GM19239 (cell line): ENCODE measurements at places on chromosomes 11 and 22.

DNA sequence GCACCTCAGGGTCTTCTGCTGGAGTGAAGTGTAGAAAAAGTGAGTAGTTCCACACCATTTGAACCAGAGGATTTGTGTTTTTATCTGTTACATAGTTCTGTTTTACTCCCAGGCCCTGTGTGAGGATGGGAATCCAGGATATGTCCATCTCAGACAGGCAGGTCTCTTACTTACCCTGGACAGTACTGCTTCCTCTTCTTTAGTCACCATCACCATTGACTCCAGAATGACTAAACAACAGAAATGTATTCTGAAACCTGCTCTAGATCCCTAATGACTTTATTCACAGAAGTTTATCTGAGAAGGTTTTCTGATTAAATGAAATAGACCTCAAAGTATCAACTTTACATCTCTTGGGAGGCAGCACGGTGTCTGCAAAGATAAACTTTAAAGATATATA lies 33.6 kb downstream of the CYP2R1 start:
- no peak for DNase-seq

DNA sequence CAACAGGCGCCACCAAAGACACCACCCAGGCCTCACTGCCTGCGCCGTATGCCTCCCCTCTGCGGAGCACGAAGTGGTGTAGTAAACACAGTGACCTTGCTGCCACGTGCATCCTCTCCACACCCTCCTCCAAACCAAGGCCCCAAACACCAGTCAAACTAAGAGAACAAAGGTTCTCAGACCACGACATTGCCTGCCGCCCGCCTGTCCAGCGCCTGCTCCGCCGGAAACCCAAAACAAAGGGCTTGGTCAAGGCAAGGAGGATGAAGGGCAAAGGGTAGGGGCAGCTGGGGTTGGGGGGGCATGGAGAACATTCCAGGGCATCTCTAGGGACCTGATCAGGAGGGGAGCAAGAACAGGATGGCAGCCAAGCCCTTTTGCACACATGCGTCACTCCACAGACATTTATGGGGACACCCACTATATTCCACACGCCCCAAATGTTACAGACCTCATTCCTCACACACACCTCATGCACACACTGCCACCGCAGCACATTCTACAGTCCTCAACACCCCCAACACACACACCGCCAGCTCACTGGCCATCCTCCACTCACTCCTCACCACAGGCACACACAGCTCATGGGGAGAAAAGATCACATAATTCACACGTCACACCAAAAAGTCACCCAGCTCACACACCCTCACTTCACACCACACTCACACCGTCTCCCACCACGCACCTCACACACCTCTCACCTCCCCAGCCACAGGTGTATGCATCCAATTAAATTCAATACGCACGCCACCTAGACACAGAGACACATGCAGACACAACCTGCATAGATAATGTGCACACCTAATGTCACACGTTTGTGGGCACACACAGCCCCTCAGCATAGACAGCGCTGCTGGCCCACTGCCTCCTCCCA lies 34.5 kb downstream of the PDE2A start:
- no peak for DNase-seq

- no peak for DNase-seq
Observed at GRCh38 chr11:104968355-104968855, at the start of gene CASP4. CASP4 (minus strand) TSS chr11:104968574; CDS start chr11:104968525, 49 bp downstream.

DNA sequence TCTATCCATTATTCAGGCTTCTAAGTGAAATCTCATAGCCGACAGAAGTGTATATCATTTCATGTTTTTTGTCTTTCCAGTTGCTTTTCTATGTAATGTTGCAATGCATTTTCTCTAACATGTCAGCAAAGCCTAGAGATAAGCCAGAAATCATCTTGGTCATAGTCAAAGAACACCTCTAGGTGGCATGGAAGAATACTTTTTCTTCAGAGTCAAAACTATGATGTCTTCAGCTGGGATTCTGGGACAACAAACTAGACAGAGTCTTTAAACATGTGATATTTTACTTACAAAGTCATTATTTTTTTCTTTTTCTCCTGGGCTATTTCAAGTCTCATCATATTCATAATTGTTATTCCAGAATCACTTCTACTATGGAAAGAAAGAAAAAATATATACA lies 4.4 kb downstream of the GAS2 start:
- no peak for DNase-seq

DNA sequence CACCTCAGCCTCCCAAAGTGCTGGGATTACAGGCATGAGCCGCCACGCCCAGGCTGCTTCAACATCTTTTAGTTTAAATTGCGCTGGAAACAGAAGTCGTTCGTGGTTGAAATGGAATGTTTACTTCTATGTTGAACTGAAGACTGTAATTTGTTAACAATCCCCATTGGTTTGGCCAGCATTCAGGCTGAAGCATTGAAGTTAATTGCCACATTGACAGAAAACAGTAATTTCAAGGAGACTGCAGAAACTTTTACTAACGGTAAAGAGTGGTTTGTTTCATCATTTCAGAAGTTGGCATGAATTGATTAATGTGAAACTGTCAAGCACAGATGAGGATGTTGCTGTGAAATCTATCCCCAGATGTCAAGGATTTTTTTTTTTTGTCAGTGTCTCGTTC lies 14.2 kb downstream of the AP5B1 start:
- DNase-seq: no peak

GRCh38 chr22:26474682-26475081 lies 8.9 kb downstream of the HPS4 start:
- no peak for DNase-seq

- no peak for DNase-seq
Observed at GRCh38 chr11:34207487-34208180, 102.2 kb downstream of the NAT10 start.

DNA sequence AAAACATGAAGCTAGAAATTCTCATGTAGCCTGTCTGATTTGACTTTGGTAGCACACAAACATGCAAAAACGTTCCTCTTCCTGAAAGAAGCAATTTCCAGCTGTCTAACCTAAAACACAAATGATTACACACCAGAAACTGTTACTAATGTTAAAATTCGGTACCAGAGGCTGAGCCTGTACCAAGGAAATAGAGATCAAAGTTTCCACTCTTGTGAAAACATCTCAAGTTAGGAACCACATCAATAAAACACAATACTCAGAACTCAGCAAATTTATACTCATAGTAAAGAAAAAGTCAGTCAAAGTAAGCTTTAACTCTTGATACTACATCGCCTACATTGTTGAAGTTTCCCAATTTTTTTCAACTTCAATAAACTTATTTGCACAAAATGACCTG lies 107.8 kb downstream of the FCHSD2 start:
- no peak for DNase-seq

DNA sequence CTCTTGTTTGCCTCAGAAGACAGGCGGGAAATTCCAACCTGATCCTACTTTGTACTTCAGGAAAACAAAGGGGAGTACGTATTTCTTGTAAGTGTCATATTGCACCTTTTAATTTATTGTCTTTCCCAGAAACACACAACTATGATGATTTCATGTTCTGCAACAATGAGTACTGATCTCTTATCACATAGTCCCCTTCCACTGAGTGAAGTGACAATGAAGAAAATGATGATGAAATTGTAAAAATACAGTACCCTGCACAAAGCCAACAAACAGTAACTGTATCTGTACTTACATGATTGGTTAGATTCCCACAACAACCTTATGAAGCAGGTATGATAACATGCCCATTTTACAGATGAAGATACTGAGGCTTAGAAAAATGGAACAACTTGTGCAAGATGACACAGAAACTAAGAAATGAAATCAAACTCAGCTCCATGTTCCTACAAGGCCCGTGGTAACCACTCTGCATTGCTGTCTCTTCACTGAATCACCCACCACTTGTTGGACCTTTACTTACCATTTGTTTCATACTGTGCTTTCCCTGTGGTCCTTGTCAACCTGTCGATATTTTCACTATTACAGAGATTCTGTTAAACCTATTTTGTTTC lies 37.5 kb downstream of the SLC1A2 start:
- no peak for DNase-seq

DNA sequence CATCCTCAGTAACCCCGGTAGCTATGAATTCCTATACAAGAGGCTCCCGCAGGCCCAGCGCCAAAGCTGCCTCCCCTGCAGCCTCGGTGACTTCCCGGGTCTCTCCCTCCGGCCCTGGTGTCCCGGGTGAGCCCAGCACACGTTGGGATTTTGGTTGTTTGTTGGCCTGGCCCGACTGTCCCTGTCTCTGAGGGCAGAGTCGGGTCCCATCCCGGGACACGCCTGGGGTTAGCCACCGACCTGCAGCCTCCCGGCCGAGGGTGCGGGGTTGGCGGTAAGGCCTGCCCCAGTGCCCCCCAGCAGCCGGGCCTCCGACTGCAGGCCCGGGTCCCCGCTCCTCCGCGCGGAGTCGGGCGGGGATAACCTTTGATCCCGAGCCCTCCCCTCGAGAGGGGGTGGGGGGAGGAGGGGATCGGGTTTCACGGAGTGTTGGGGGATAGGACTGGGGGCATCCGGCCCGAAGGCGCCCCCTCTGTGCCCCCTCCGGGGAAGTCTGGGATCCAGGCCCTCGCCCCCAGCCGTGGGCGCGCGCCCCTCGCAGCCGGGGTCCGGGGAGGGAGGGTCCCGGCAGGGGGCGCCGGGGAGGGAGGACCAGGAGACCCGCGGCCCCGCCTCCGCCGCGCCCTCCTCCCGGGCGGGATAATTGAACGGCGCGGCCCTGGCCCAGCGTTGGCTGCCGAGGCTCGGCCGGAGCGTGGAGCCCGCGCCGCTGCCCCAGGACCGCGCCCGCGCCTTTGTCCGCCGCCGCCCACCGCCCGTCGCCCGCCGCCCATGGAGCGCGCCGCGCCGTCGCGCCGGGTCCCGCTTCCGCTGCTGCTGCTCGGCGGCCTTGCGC lies at the start of gene FBLN1:
Gene FBLN1 (plus strand): TSS at position 669 of the 835 bp plus-strand sequence. CDS start 103 bp downstream, at position 772.
- DNase-seq: no peak

GRCh38 chr22:44759430-44760310 lies 7.3 kb downstream of the ARHGAP8 start:
- DNase-seq: no peak

GRCh38 chr11:119371778-119372182 lies 9.7 kb downstream of the USP2 start:
- no peak for DNase-seq

GRCh38 chr11:963852-964251 lies 38.2 kb downstream of the AP2A2 start:
- DNase-seq: no peak

- DNase-seq: no peak
Observed at GRCh38 chr11:14617241-14618027, 26.2 kb upstream of the PDE3B start.

- DNase-seq: no peak
Observed at GRCh38 chr22:27308513-27308912, 493.0 kb downstream of the MN1 start.

DNA sequence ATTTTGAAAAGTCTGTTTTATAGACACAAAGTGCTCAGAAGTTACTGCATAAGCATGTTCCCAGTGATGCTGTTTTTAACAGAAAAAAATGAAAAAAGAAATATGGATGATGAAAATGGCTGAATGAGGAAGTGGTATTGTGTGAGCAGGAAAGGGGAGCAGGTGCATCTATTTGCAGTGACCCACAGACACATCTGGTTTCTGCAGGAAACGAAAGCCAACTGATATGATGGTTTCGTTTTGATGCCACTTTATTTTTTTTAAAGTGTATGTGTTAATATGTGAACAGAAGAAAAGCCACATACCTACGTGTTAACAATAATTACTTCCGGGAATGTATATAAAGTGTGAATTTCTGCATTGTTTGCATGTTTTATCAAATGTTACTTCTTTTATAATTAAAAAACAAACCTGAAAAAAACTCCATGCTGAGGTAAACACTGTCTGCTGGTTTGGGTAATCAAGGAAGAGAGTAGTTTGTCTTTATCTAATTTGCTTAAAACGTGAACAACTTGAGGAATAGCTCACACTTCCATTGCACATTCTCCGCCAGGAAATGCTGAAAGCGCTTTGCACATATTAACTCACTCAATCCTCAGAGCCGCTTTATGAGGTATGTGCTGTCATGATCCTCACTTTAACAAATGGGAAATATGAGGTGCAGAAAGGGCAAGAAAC lies 1335.9 kb downstream of the TBC1D22A start:
- DNase-seq: no peak

DNA sequence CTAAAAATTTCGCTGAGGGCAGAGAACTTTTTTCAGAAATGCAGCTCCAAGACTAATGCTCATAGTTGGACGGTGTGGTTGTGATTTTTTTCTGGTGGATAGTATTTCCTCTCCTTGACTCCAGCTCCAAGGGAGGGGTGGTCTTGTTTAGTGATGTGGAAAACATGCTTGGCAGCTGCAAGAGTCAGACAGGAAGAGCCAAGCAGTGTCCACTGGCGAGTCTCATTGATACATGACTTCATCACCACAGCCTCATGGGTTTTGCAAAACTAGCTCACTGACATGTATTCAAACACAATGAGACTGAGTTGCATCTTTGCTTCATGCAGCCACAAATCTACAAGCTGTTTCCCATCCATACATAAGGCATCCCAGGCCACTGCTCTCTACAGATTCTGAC lies 7.3 kb upstream of the KCNJ1 start:
- no peak for DNase-seq

- no peak for DNase-seq
Observed at GRCh38 chr11:120339394-120339890, 3.2 kb downstream of the ARHGEF12 start.
